NK-92 treated with Interleukin-12 subunit alpha and Interleukin-12 subunit beta, amount 100 ng/mL, for 24 hours (cell line): ENCODE measurements at places on chromosomes 16 and 17.

- DNase-seq = no peak
These were observed 58.8 kb downstream of the SF3B3 start for GRCh38 chr16:70582280-70582978.

DNA sequence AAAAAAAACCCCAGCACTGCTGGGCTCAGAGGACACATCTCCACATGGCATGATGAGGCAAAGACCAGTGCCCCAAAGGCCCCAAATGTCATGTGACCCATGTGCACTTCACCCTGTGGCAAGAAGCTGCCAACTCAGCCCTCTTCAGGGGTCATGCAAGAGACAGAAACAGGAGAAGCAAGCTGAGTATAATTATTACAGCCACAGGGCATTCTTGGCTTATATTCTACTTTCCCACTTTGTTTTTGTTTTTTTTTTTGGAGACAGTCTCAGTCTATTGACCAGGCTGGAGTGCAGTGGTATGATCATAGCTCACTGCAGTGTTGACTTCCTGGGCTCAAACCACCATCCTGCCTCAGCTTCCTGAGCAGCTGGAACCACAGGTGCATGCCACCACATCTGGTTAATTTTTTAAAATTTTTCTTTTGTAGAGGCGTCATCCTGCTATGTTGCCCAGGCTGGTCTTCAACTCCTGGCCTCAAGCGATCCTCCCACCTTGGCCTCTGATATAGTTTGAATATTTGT, 32.7 kb upstream of the LITAF start:
- peak; percentile 12 for DNase-seq

DNA sequence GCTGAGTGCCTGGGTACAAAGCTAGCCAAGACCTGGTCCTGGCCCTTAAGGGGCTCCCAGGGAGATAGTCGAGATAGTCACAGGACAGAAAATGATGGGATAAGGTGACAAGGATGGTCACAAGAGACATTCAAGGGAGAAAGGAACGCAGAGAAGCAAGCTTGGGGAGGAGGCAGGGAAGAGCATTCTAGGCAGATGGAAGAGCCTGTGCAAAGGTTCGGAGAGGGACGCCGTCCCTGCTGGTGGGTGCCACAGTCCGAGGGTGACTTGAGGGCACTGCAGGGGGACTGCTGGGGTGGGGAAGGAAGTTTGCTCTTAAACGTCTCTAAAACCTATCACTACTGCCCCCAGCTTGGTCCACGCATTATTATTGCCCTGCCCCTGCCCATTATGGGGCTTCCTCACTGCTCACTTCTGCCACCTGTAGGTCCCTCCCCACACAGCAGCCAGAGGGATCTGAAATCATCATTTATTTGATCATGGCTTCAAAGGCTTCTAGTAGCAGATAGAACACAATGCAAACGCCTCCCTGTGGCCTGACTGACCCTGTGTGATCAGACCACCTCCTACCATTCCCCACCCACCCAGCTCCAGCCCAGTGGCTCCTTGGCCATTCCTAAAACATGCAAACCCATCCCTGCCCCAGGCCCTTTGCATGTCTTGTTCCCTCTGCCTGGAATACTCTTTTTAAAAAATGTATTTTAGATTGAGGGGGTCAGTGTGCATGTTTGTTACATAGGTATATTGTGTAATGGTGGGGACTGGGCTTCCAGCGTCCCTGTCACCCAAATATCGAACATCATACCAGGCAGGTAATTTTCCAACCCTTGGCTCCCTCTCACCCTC, 60.3 kb downstream of the RMI2 start:
- DNase-seq = no peak

GRCh38 chr16:19132898-19133297, 19.1 kb downstream of the ITPRIPL2 start:
- DNase-seq = no peak

DNA sequence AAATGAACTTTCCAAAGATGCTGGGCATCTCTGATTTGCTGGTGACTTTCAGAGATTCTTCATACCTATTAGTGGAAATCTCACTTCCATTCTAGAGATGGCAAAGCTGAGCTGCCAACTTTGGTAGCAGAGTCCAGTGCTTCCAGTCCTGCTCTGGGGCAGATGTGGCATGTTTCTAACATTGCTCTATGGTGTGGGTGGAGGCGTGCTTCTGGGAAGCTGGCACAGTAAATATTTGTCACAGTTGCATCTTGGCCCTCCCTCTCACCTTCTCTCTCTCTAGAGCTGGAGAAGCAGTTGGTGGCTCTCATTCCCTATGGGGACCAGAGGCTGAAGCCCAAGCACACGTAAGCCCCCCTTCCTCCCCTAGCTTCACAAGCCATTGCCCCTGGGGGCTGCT, 1.9 kb downstream of the TMEM106A start:
- DNase-seq = no peak

- DNase-seq = no peak
These were observed 74.9 kb upstream of the ZFHX3 start for GRCh38 chr16:73122604-73123391.

DNA sequence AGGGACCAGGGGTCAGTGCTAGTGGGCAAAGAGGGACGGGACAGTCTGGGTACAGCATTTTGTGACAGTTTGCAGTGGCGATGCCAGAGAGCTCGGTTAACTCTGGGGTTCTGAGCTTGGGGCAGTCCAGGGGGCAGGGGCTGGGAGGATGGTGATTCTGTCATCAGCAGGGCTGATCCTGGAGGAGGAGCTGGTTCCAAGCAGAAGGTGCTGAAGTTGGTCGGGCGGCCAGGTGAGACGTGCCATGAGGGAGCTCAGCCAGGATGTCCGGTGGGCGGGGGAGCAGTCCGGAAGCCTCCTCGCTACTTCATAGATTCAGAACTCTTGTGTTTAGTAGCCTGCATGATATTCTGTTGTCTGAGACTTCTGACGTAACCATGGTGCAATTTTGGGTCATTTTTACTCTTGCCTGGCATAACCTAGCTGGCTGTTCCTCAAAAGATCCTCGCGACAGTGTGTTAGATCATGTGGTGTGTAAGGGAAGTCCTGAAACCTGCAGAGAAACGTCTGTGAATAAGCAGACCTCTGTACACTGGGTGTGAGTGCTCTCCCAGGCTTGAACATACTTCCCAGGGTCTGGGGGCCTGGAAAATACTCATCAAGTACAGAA, 122.0 kb downstream of the CLEC16A start:
- DNase-seq = no peak

- no peak for DNase-seq
These were observed 17.8 kb upstream of the RNPS1 start for GRCh38 chr16:2285731-2286191.
